Activated CD4-positive, alpha-beta T cell treated with anti-CD3 and anti-CD28 coated beads, Interleukin-2, amount 50 U/mL, for 1 hour (primary cell): ENCODE measurements at places on chromosomes 4 and X.

- DNase-seq = no peak
These were observed 98.9 kb downstream of the ATXN3L start for GRCh38 chrX:13220916-13221315.

GRCh38 chrX:48957477-48957826, at the start of gene OTUD5:
TSS of gene OTUD5 (minus strand) at chrX:48957607. CDS start at chrX:48957570, 37 bp downstream.
- DNase-seq = peak; percentile 67

DNA sequence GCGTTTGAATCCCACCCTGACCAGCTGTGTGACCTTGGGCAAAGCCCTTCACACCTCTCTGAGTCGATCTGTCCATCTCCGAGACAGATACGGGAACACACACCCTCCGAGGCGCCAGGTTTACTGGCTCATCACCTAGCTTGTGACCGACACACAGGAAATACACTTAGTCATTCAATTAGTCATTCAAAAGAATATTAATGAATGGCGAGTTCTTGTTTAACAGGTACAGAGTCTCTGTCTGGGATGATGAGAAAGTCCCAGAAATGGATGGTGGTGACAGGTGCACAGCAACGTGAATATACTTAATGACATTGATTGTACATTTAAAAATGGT, 80.6 kb downstream of the PPP2R2C start:
- no peak for DNase-seq

DNA sequence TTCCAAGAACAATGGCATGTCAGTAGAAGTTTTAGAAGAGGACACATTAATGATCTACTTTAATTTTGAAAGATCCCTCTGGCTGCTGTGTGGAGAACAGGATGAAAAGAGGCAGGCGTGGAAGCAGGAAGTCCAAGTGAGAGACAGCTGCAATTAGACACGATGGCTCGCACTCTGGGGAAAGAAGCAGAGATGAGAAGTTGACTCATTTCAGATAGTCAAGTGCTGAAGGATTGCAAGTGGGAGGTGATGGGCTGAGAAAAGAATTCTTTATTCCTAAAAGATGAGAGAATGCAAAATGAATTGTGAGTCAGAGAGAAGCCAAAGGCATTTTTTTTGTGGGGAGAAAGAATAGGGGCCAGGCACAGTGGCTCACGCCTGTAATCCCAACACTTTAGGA, 16.5 kb downstream of the RXFP1 start:
- no peak for DNase-seq

- peak; percentile 8 for DNase-seq
These were observed 116.7 kb upstream of the TMEM164 start for GRCh38 chrX:109886122-109886761.

DNA sequence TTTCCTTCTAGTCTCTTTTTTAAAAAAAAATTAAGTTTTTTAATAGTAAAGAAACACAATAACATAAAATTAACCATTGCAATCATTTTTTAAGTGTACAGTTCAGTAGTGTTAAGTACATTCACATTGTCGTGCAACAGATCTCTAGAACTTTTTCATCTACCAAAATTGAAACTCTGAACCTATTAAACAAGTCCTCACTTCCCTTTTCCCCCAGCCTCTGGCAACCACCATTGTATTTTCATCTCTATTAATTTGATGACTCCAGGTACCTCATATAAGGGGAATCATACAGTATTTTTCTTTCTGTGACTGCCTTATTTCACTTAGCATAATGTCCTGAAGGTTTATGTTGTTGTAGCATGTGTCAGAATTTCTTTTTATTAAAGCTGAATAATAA, 31.8 kb downstream of the MSL3 start:
- no peak for DNase-seq

DNA sequence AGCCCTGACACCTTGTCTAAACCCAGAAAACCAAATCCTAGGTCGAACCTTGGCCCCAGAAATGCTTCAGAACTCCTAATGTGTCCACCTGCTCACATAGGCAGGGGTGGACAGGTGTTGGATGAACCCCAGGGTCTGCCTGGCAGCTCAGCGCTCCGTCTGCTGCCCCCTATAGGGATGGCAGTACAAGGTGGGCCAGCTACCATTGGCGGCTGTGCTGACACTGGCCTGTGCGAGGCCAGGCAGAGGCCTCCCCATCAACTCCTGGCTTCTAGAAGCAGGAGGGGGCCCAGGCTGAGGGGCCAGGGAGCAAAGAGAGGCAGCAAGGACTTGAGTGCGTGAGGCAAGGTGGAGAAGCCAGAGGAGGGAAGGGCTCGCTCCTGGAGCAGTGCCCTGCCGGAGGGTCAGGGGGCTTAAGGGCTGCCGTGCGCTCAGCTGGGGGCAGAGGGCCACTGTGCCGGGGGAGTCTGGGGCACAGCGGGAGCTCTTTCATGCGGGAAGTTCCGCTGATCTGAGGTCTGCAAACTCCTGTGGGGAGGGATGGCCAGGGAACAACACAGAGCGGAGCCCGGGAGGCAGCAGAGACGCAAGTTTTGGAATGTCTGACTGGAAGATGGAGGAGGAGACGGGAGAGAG, 20.6 kb downstream of the CCNQ start:
- DNase-seq = no peak

DNA sequence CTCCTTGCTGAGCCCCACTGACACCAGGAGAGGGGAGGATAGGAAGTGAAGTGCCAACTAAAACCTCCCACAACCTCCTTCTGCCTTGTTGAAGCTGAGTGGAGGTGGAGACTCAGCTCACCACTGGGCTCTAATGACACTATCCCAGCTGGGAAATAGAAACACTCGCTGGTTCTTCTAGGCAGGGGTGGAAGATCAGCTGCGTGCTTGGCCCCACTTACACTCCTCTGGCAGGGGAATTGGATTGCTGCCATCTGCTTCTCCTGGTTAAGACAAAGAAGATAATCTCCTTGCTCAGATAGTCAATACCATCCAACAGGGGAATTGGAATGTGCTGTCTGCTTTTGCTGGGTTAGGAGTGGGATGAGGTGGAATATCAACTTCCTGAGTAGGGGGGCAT, 392.5 kb downstream of the ZNF674 start:
- DNase-seq = no peak

DNA sequence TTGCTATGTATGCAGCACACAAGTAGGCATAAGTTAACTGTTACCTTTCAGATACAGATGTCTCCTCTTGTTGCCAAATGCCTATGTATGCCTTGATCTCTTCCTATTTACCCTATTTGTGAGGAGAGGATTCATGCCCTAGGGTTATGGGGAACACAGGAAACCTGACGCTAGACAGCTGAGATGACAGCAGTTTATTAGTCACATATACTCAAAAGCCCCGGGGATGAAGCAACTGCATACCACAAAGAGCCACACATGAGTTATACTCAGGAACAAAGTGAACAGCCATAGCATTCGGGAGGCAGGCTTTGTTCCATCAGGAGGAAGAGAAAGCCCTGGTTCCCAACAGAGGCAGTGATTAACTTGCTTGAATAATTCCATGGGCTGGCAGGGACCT, 1011.7 kb upstream of the PCDH7 start:
- no peak for DNase-seq

DNA sequence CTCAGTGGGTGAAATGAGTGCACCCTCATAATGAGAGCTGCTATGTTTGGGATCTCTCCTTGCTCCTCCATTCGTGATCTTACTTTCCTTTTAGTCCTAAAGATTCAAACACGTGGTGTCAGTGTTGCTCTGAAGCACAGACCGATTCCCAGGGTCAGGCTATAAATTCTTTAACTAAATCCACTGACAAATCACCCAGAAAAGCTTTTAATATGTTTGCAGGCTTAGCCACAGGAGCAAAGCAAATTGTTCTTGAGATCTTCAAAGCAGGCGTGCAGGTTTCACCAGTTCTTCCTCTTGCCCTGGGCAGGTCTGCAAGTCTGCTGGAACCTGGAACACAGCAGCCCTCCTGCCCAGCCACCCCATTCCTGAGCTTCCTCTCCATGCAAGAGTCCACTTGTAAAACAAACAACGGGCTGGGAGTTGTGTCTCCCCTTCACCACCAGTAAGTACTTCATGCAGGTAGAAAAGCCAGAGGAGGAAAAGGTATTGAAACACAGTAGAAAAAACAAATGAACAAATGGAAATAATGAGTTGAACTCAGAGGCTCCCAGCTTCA, 70.1 kb upstream of the ENPP6 start:
- no peak for DNase-seq

DNA sequence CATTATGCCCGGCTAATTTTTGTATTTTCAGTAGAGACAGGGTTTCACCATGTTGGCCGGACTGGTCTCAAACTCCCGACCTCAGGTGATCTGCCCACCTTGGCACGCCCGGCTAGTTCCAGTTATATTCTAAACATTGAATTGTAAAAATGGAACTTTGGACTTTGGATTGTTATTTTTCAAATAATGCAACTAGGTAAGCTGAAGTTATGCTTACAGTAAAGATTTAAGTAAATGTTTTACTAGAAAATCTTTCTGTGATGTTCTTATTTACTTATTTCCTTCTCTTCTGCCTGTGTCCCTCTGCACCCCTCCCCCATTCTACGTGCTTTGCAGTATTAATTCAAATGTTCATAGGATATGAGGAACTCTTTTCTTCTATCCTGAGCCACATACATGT, 26.1 kb downstream of the GK start:
- no peak for DNase-seq
